T-helper 22 cell (primary cell): ENCODE measurements at places on chromosomes 3 and 15.
A peak's percentile ranks its signal among the peaks of the same experiment; 100 is the strongest.

DNA sequence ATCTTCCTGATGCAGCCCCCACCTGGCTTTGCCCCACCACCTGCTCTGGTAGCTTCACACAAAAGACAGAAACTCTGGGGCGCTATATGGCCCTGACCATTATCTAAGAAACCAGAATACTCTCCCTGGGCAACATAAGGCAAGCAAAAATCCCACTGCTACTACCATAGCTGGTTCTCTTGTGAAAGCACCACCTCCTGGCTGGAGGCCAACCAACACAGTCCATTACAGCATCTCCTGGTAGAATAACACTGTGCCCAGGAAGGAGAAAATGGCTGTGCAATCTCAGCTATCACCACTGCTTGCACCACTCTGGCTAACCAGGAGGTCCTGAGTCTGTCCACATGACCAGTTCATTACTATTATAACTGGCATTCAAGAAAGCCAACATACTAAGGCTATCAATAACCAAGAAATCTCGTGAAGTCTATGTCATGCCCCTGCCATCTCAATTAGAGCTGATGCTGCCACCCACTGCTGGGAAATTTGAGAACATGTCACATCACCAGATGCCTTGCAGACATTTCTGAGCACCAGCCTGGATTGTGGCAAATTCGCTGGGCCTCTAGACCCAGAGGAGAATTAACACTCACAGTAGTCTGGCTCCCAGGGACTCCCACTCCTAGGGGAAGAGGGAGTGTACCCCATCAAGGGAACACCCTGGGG, 1114.8 kb downstream of the ROBO2 start:
- no peak for DNase-seq

- no peak for DNase-seq
Measured at GRCh38 chr3:113354307-113354706, 87.0 kb downstream of the CFAP44 start.

GRCh38 chr3:18216996-18217395, 208.1 kb downstream of the SATB1 start:
- DNase-seq: no peak

DNA sequence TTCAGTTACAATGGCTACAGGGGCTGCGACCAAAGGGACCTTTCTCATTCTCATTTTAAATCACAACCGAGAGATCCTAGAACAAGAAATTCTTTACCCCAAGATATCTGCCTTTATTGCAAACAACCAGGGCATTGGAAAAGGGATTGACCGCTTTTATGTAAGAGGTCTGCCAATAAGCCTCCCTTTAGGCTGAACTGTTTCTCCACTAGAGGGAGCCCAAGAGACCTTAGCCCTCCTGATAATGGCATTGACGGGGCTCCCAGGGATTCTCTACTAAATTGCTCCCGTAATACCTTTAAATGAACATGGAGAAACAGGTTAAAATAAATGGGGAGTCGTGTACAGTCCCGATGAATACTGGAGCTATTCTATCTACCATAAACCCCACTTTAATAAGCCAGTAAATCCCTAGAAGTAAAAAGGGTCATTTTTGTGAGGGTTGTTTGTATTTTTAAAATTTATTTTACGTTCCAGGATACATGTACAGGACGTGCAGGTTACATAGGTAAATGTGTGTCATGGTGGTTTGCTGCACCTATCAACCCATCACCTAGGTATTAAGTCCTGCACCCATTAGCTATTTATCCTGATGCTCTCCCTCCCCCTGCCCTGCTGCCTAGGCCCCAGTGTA, 7.5 kb upstream of the IGSF10 start:
- DNase-seq: no peak

GRCh38 chr3:150975992-150976368, 3.5 kb upstream of the CLRN1 start:
- DNase-seq: no peak

GRCh38 chr3:197597335-197597734, 41.6 kb upstream of the BDH1 start:
- DNase-seq: no peak

GRCh38 chr3:161042023-161042501, 63.1 kb downstream of the B3GALNT1 start:
- no peak for DNase-seq

- DNase-seq: no peak
Measured at GRCh38 chr15:25541228-25541627, 102.4 kb upstream of the UBE3A start.

DNA sequence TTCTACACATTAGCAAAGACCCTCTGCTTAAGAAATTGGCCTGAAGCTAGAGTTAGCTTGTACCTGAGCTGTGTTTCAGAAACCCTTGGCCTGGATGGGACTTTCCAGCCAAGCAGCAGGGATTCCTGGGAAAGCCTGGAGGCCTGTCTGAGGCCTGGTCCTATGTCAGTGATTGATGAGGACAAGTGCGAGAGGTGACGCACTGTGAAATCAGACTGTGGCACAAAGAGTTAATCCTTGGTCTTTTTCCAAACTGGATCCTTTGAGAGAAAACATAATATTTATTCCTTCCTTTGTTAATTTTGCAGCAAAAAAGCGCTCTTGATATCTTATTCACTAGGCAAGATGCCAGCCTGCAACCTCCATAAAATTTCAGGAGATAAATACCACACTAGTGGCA, 225.0 kb upstream of the ATP11B start:
- no peak for DNase-seq

DNA sequence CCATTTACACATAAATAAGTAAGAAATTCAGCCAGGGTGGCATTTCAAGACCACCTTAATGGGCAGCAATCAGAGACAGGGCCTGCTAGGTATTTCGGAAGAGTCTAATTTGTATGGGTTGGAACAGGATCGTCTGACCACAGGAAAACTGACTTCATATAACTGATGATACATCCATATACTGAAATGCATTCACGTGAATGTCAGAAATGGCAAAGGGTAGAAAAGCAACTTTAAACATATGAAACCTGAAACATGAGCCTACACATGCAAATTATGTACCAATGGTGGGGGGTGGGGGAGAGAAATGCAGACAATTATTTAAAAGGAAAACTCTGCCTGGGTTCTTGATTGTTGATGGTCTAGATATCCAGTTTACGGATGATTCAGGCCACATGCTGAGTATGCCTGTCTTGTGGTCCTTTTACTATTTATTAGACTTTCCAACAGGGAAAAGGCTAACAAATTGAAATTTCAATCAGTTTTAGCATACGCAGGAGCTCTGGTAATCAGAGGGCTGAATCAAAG, 582.2 kb downstream of the FOXP1 start:
- no peak for DNase-seq

DNA sequence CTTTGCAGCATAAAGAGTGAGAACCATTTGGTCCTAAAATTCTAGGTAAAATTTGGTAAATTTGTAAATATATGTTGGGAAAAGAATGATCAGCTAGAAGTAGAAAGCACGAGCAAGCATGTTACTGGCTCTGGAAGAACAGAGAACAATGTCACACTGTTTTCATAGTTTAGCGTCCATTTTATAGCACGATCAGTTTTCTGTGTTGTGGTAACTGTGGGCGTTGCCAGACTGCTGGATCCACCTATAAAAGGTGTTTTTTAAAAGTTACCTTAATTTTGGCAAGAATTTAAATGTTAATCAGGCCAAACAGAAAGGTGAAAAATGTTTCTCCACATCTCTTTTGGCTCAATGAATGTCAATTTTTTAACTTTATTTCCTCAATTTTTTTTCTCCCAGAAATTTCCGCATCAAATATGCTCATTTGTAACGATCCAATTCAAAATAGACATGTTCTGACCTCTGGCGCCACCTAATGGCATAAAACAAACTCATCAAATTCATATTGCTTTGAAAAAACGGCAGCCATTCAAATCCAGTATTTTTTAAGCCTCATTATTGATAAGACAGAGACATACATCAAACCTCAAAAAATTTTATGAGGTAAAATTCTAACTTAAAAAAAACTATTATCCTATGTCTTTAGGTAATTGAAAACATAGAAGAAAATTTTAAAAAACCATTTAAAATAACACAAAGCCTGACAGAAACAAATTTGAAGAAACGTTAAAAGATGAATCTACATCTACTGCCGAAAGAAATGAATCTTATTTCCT, 5.5 kb upstream of the GP5 start:
- DNase-seq: no peak

DNA sequence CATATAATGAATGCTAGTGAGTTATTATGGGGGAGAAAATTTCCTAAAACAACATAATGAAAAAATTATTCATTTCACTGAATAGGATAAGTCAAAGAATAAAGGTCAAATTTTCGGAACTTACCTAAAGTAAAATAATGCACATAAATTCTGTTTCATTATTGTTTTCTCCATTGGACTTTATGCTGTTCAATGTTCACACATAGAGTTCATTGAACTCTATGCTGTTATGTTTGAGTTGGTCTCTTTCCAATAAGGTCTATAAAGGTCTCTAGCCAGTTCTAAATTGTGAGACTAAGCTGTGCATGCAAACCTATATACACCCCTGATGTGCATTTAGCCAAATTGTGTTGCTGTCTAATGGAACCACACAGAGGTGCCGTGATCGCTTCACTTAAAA, 28.5 kb upstream of the STT3B start:
- DNase-seq: no peak

GRCh38 chr3:171811913-171812335, 1.6 kb upstream of the PLD1 start:
- DNase-seq: no peak

GRCh38 chr3:11591391-11592282, 52.1 kb downstream of the VGLL4 start:
- no peak for DNase-seq

- DNase-seq: no peak
Measured at GRCh38 chr3:182786564-182787196, 6.6 kb upstream of the ATP11B start.

GRCh38 chr3:163785693-163786092, 1292.6 kb downstream of the SI start:
- no peak for DNase-seq

- DNase-seq: no peak
Measured at GRCh38 chr3:171790898-171791691, 19.2 kb downstream of the PLD1 start.

DNA sequence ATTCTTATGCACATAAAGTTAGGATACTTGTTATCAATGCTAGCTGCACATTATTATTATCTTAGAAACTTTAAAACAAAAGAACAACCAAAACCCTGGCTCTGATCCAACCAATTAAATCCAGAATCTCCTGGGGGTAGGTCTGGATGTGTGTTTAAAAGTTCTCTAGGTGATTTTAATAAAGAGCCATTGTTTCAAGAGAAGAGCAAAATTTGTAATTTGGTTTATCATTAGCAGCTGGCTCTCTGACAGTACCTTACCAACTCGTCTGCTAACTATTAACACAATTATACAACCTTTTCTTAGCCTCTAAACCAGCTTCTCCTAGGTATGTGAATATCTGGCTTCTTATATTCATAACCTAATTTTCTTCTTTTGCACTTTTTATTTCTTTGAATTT, 68.9 kb downstream of the IFT80 start:
- no peak for DNase-seq

GRCh38 chr15:90348456-90348855, 3.6 kb upstream of the ZNF774 start:
- DNase-seq: no peak

GRCh38 chr3:4734454-4734853, 241.3 kb downstream of the ITPR1 start:
- no peak for DNase-seq

DNA sequence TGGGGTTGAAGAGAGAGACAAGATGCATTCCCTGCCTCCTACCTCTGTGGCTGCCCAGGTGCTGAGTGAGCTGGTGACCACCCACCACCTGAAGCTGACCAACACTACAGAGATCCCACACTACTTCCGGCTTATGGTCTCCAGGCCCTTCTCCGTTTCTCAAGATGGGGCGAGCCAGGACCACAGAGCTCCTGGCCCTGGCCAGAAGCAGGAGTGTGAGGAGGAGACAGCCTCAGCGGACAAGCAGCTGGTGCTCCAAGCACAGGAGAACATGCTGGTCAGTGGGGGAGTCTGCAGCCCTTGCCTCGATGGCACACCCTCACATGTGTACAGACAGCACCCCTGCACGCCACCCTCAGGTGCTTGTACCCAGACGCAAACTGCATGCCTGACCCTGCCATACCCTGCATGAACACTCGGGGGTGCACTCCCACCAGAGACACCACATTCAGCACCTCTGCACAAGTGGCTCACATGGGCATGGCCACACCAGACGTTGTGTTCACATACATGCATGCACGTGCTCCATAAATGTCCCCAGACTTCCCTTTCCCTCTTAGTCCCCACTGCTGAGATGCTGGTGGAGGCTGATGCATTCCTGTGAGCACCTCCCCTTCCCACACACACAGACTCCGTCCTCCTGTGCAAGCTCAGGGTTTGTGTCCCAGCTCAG, 19.0 kb downstream of the ACAA1 start:
- DNase-seq: peak; percentile 29

- no peak for DNase-seq
Measured at GRCh38 chr3:166223120-166223519, 385.9 kb upstream of the BCHE start.

- DNase-seq: no peak
Measured at GRCh38 chr3:150179330-150179729, 208.6 kb upstream of the PFN2 start.

- DNase-seq: no peak
Measured at GRCh38 chr3:48178072-48178471, 10.1 kb downstream of the CDC25A start.

DNA sequence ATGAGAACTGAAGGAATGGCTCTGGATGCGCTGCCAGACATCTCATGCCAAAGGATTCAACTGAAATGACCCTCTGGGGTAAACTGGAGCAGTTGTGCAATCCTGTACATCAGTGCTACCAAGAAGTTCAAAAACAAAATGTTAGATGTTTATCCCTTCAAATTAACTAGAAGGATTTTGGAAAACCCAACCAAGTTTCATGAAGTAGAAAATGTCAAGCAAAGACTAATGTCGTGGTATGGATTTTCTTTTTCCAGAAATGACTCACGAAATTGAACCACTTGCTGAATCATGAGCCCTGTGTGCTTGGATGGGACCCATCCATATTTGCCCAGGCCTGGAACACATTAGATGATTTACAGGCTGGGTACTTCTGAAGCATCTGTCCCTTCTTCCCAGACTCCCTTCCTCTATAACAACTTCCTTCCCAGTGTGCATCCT, 101.6 kb downstream of the LRTM1 start:
- DNase-seq: no peak

DNA sequence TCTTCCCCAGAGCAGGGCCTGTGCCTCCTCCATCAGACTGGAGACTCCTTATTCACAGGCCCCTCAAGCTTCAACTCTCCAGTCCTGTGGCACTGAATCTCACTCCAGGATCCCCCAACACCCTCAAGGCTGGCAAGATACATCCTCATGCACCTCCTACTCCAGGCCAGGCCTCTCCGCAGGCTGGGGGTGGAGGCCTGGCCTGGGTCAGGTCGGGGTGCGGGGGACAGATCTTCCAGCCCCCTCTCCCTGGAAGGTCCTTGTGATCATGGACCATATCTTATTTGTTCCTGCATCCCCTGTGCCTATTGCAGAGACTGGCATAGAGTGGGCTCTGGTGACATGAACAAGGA, 147.3 kb downstream of the SMAD6 start:
- no peak for DNase-seq

DNA sequence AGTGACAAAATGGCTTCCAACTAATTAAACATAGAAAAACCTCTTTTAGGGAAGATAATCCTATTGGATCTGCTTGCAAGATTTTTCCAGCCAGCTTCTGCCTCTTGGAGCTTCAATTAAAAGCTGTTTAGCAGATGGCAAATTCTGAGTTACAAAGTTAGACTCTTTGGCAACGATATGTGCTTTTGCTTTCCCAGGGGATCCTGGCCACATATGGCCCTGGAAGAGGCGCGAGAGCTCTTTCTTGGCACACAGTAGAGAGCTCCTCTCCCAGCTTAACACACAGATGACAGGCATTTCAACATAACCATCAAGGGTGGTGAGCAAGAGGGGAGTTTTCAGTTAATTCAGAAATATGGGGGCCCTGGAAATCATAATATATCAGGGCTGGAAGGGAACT, 41.6 kb upstream of the GALNT15 start:
- DNase-seq: no peak
